ENCODE measurements at places on chromosomes 11 and 22.
A peak's percentile ranks its signal among the peaks of the same experiment; 100 is the strongest.

DNA sequence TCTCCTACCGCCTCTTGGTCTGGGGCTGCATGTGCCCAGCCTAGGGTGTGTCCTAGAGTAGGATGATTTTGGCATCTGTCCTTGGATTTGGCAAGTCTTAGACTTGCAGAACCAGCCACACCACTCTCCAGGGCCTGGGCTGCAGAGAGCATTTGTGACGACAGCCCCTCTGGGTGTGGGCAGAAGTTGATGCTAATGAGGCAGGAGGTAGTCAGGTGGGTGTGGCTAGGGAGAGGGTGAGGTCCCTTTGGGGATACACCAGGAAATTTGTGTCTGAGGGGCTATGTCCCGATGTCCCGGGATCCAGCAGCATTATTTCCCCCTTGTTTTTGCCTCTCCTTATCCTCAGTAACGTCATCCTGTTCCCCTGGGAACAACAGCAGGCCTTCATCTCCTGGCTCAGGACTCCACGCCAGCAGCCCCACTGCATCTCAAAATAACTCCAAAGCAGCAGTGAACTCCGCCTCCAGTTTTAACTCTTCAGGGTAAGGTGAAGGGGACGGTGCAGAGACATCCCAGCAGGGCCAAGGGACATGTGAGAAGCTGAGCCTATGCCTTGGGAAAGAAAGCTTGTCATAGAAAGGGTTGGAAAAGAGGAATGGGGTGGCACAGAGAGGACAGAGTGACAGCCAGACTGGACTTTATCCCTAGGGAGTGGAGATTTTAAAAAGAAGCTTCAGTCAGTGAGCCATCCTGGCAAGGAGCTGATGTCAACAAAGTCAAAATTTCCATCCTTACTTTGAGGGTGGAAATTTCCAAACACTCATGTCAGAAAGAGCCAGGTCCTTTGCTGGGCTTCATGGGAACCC lies 8.0 kb upstream of the TLCD5 start:
- no peak for DNase-seq

DNA sequence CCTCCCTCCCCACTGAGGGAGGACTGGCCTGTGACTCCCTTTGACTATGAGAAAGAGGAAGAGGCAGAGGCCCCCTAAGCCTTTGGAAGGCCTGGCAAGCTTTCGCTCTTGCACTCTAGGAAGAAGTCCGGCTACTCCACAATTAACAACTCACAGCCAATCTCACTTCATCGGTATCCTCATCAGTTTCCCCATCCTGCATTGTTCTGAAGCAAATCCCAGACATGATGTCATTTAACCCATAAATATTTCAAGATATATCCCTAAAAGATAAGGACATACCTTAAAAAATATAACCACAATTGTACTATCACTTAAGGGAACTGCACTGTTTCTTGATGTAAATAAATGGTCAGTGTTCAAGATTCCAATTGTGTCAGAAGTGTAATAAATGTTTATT lies 63.1 kb downstream of the CWC15 start:
- no peak for DNase-seq

DNA sequence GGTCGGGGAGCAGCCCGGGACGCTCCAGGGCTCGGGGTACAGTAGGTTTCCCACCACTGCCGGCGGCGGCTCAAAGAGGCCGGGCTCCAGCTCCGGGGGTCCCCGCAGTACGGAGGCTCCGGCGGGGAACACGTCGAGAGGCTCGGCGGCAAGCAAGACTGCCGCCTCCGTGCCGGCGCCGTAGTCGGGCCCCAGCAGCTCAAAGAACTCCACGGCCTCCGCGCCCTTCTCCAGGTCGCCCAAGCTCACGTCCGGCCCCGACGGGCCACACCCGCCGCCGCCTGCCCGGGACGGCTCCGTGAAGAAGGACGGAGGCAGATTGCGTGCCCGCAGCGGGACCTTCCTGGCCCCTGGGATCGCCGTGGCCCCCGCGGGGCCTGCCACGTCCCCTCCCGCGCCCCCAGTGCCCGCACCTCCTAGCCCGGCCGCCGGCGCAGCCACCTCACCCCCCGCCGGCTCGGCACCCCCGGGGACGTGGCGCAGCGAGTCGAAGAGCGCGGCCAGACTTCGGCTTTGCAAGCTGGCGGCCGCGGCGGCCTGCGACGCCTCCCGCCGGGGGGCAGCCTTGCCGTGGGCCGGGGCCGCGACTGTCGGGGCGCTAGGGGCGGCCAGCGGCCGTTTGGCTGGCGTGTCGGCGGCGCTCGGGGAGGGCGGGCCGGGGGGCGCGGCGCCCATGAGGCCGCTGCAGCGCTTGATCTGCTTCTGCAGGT lies 775 bp downstream of the FAM181B start:
- DNase-seq: no peak

DNA sequence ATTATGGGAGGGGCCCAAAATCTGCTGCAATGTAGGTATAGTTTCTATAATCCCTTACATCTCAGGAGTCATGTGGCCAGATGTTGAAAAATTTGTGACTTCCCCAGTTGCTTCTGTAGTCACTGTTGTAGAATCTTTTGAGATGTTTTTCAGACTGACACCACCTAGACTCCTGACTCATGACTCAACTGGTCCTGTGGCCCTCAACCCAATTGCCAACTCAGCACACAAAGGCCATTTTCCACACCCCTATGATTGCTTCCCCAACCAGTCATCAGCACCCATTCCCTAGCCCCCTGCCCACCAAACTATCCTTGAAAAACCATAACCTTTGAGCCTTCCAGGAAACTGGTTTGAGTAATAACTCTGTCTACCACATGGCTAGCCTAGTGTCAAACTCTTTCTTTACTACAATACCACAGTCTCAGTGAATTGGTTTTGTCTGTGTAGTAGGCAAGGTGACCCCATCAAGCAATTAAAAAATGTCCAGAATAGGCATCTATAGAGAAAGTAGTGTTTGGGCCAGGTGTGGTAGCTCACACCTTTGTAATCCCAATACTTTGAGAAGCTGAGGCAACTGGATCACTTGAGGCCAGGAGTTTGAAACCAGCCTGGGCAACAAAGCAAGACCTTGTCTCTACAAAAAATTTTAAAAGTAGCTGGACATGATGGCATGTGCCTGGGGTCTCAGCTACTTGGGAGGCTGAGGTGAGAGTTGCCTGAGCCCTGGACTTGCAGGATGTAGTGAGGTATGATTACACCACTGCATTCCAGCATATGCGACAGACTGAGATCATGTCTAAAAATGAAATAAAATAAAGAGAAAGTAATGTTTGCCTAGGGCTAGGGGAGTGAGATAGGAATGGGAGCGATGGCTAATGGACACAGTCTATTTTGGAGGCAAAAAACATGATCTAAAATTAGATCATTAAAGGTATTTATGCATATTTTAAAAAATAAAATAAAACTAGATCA lies 24.1 kb upstream of the FEZ1 start:
- no peak for DNase-seq

- no peak for DNase-seq
Observed at GRCh38 chr11:77244277-77245027, 57.0 kb downstream of the GDPD4 start.

DNA sequence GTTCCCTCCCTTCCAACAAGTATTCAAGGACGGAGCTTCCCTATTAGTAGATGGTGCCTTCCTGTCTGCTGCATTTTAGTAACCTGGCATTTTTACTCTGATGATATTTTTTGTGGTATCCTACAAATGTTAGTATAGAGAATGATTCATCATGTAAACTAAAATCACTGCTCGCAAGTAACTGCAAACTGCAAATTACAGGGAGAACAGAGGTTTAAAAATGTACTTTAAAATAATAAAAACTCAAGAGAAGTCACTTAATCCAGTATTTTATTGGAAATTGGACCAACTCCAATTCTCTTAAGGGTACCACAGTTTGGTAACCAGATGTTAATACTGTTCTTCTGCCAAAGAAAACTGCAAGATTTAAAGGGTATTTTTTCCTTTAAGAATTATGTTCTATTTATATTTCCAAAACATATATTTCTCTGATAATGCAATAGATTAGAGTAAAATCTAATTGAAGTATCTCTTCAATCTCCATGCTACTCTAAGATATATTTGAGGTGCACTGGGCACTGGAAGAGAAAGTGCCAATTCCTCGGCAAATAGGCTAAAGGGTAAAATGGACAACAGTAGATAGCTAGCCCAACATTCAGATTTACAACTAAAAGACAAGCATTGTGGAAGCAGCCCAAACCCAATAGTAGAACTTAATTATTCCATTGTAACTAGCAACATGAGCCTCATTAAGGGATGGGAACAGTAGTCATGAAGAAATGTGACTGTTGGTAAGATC lies 298.0 kb downstream of the TTC28 start:
- DNase-seq: no peak

- DNase-seq: no peak
Observed at GRCh38 chr22:45649809-45650208, 21.8 kb upstream of the ATXN10 start.

DNA sequence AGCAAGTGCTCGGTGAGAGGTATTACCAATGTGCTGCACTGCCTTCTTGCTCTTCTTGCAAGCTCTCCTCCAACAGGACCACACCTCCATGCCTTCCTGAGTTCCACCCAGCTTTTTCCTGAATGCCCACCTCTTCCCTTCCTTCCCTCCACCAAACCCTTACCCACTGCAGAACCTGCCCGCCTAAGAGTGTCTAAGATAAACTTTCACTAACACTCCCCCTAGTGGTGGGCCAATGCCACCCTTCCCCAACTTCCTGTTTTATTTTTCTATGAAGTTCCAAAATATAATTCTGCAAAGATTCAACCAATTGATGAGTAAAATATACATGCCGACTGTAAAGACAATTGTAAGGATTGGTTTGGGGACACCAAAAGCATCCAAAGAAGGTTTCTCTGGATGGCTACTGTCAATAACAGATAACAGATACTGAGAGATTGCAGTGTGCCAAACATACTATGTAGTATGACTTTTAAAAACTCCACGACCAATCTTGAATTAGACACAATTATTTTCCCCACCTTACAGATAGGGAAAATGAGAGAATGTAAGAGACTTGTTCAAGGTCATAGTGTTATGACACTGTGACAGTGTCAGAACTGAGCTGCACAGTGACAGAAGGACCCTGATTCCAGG lies 38.6 kb upstream of the BMAL1 start:
- peak; percentile 50 for DNase-seq

GRCh38 chr22:21051145-21051830 lies 5.5 kb downstream of the LRRC74B start:
- DNase-seq: no peak

DNA sequence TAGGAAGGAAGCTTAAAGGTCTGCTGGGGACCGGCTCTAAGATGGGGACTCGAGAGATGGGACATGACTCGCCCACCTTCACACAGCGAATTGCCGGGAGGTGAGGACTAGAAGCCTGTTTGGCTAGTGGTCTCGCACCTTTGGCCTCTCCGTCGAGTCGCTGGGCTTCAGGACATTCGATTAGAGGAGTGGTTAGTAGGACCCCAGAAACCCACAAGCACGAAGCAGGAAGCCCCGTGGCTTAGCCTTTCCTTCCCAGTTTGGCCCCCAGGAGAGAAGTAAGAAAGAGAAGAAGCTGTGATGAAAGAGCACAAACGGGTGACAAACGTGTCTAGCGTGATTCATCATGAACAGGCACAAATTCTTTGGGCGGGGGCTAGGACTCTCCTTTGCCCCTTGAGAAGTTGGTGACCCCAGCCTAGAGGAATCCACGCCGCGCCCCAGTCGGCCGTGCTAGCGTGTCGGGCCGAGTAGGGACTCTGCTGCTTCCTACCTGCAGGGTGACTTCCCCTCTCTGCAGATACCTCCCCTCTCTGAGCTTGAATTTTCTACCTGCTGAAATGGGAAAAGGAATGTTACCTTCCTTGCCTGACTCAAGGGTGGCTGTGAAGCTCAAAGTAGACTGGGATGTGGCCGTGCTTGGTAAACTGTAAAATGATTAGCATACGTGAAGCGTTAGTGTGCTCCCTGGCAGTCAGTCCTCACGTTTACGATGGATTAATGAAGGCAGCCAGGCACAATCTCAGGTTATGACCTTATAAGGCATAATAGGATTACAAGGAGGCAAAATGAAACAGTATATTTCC lies 1.1 kb upstream of the ADM start:
- no peak for DNase-seq

DNA sequence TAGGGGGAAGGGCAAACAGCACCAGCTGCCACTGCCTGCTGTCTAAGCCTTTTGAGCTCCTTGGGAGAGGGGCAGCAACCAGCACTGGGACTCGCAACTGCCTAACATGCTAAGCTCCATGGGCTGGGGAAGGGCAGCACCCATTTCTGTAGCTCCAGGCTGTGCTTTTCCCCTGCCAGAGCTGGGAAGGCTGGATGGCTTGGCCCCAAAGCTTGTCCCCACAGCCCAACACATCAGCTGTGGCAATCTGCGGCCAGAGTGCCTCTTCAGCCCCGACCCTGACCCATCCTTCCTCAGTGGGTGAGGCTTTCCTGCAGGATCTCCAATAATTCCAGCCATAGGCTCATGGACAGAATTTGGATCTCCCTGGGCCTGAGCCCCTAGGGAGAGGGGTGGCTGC lies 551.3 kb downstream of the TMEM135 start:
- no peak for DNase-seq

- DNase-seq: no peak
Observed at GRCh38 chr11:115475564-115475963, 28.7 kb downstream of the CADM1 start.

- no peak for DNase-seq
Observed at GRCh38 chr11:9760193-9760575, 96.3 kb downstream of the SWAP70 start.

DNA sequence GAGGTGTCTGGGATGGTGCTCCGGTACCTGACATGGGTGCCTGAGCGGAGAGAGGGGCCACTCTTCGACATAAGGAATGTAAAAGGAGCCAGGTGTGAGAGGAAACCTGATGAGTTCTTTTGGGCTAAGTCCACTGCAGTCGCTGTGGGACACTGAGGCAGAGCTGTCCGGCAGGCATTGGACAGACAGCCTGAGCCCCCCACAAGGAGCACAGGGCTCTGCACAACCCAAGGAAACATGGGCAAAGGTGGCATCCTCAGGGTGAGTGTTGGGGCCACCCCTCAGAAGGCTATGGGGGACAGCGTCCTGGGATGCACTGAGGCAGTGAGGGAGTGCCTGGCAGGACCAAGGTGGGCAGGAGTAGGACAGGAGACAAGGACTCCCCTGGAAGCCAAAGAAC lies 57.7 kb upstream of the EMID1 start:
- no peak for DNase-seq

DNA sequence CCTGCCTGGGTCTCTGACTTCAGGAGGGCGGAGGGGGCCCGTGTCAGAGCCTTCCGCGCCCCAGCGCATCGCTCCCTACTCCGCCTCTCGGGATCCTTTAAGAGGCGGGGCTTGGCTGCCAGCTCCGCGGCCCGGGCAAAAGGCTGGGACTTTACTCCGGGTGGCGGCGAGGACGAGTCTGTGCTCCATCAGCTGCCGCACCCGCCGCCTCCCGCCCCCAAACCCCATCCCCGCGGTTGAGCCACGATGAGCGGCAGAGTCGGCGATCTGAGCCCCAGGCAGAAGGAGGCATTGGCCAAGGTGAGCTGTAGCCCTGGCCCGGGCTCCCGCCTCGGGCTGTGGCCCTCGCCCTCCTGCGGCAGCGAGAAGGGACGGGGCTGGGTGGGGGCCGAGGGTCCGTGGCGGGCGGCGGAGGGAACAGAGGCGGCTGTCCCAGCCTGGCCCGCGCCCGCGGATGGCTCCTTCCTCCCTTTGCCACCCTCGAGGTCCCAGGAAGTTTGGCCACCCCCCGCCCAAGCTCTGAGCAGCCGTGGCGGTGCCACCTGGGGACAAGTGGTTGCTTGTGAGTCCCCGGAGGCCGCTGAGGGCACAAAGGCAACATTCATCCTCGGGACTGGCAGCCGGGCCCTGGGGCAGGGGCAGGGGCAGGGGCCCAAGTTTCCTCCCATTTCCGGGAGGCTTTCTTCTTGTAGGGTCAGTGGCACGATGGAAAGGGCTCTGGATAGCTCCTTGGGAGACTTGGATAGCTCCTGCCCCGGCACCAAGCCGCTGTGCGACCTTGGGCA lies at the start of gene SEC14L2:
TSS of gene SEC14L2 (plus strand) at position 148 of the 785 bp plus-strand sequence. CDS start at position 247, 99 bp downstream.
- peak; percentile 46 for DNase-seq
